DMS153 (cell line): ENCODE measurements at places on chromosomes 3 and 15.

DNA sequence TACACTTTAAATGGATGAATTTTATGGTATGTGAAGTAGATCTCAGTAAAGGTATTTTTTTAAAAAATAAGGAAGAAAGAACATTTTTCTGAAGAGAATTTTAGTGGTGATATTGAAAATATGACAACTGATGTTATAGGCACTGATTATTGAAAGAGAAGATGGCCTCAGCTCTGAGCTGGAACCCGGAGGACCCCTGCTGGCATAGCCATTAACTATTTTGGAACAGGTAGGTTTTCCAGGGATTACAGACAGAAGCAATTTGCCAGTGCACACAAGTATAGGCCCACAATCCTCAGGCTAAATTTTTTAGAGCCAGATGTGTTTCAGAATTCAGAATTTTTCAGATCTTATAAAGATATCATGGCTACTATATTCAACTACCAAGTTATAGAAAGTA is 315.9 kb upstream of the GPR149 start:
- DNase-seq: no peak

- DNase-seq: peak; percentile 58
Observed at GRCh38 chr3:143358155-143358792, 238.7 kb downstream of the CHST2 start.

- DNase-seq: no peak
Observed at GRCh38 chr3:59249698-59250361, 200.0 kb upstream of the CFAP20DC start.

GRCh38 chr3:17330660-17331059 is 411.8 kb downstream of the TBC1D5 start:
- DNase-seq: no peak

GRCh38 chr3:126951561-126951960 is 31.4 kb upstream of the PLXNA1 start:
- DNase-seq: no peak
